Ecto neural progenitor cell (in vitro differentiated cells): ENCODE measurements at places on chromosomes 2 and 18.

DNA sequence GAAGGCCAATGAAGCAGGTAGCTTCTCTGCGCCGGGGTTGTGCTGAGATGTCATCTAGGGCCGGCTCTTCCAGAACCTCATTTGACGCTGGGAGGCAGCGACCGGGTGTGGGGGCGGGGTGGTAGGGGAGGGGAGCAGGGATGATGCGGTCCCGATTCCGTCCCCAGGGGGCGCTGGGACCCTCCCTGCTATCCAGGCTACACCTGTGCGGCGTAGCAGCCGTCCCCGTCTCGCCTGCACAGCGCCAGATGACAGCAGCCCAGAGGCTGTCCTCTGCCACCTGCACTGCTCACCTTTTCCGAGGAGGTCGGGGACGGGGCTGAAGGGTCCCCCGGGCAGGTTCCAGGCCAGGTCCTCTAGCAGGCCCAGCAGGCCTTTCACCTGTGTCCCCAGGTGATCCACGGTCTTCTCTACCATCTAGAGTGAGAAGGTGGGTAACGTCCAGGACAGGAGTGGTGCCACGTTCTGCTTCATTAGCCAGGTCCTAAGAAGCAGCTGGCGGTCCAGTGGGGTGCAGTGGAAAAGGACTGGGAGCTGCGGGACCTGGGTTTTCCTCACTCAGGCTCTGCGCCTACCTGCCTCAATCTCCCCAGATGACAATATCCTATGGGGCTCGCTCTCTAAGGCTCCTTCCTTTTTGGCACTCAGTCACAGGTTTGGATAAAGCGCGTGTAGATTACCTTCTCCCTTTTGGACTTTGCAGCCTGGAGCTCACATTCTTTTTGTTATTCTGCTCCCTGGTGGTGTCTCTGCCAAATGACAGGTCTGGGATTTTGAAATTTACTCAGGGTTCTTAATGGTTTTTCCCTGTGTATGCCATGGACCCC is 56.0 kb upstream of the RAB6C start:
- DNase-seq = peak; percentile 76

- no peak for DNase-seq
These were observed 45.6 kb upstream of the ITGAV start for GRCh38 chr2:186544255-186544675.

DNA sequence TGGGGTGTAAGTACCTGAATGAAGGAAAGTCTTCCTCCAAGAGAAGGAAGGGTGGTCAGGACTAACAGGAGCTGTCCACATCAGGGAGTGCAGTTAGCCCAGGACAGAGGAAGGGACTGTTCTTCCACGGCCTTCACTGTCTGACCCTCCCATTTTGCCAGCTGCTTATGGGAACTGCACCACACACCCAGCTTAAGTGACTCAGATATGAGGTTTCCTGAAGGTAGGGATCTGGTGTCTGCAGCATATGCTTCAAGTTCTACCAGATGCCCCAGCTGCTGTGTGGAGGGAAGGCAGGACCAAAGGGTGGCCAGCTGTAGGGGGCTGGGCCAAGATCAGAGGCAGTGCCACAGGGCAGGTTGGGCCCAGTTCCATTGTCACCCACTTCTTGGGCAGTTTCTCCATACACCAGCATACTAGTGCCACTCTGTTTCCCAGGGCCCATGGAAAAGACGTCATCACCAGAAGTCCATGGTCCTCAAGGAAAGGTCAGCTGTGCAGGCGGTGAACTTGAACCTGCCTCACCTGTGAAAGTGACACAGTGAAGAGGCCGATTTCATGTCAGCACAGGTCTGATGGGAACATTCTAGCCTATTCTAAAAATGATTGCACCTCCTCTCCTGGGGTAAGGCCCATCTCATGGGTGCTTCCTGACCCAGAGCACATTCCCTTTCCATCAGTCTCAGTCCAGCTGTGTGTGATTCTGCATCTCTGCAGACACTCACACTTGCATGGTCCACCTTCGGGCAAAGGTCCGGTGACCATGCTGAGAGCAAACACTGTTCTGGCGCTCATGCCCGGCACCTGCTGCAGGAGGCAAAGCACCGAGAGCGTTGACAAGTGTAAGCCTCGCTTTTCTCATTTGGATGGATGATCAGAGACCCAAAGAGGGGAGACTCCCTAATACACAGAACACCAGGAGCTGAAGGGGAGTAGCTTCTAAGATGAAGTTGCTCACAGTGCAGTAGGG is 68.0 kb downstream of the ACAA2 start:
- DNase-seq = no peak

DNA sequence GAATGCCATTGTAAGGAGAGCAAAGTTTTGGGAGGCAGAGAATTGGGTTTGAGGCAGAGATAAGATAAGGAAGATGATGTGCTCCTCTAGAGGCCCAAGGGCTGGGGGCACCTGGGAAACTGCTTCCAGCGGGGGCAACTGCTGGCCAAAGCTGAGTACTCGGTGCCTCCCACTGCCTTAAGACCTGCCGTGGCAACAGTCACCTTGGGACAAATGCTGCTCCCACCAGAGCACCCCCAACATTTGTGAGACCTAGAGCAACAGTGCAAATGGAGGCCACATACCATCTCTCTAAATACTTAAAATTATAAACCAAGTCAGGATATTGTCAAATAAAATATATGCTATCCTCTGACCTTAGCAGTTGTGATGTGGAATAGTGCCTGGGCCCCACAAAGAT is 127.1 kb downstream of the CAPN13 start:
- no peak for DNase-seq

DNA sequence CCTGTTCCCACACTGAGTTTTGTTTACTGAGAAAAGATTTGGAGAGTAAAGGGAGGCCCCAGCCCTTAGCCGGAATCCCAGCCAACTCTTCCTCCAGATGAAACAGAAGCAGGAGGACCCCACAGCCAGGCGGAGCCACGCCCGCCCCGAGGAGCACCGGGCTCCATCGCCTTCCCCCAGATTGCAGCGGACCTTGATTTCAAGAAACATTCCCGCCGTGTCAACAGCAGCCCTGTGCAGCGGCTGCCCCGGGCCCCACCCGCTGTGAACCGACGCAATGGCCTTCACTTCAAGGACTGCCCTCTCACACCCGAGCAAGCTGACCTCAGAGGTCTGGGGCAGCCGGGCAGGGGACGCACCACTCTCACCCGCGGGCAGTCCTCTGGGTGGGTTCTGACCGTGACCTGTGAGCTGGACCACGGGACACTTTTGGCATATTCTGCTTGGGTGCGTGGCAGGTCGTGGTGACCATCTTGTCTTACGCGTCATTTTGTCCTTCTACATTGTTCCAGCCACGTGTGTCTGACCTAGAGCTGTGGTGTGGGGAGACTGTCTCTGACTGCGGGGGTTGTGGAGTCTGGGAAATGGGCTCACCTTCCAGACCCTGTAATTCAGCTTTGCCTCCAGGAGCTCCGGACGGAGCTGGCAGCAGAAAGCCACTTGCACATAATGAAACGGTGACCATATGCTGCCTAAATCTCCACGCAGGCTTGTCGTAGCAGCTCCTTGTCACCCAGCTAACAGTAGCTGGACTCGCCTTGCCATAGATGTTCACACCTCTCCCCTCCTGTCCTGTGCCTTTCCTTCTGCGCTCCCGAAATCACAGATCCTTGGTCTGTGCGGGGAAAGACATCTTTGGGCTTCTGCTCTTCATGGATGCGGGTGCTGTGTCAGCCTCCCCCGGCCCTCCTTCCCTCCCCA is 32.0 kb upstream of the INHBB start:
- no peak for DNase-seq

DNA sequence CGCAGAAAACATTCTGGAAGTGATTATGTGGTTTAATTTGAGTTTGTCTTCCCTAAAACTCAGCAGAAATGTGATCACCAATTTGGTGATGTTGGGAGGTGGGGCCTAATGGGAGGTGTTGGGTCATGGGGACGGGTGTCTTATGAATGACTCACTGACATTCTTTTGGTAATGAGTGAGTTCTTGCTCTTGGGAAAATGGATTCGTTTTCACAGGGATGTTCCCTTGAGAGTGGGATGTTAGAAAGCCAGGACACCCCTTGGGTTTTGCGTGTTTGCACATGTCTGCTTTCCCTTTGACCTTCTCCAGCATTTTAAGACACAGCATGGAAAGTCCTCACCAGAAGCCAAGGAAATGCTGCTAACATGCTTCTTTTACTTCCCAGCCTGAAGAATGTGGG is 321.5 kb upstream of the NT5C1B start:
- DNase-seq = no peak

DNA sequence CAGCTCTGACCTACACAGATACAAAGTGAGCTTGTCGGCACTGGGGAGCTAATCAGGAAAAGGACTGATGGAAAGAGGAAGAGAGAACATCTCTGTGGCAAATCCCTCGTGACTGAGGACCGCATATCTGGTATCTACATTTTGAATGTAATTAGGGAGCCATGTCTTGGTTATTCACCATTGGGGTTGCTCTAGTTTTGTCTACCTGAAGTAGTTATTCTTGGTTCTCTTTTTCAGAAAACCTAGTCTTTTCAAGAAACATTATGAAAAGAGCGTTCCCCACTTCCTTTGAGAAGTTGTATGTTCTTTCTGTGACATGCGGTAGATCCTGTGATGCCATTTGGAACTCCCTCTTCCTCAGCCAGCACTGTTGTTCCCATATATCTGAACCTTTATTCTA is 104.4 kb downstream of the DOCK10 start:
- DNase-seq = no peak

DNA sequence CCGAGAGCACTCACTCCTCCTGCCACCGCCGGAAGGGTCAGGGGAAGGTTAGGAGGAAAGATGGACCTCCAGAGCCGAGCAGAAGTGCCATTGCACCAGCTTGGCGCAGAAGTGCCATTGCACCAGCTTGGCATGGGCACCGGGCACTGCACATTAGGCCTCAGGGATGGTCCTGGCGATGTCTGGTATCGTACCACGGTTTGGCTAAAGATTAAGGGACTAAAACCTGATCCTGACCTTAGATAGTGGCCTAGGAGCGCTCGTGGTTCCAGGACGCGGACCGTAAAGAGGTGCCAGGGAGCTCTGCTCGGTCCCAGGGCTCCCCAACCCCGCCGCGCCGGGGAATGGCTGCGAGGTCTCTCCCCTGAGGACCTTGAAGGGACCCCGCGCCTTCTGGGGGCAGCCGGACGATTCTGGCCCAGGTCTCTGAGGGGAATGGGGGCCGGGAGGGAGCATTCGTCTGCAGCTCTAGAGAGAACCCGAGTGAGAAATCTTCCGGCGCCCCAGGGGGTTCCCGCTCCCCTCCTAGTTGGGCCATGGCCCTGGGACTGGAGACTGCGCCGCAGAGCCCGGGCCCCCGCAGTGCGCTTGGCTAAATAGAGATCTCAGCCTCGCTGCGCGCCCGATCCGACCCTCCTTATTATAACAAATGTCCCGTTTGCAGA is 1.8 kb downstream of the PAX8 start:
- DNase-seq = peak; percentile 65

DNA sequence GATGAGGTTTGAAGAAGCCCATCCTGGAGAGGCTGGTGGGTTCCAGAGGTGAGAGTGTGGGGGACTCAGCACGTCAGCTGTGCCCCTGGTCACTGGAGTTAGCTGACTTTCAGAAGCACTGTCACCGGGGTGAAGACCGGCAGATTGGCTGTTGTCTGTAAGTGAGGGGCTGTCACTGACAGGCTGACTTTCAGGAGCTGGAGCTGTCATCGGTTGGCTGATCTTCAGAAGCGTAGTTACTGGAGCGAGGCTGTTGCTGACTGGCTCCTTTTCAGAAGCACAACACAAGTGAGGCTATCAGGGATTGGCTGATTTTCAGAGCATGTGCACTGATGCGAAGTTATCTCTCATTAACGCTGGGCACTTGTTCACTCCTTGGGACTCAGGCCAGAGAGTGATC is 738.4 kb upstream of the ID2 start:
- DNase-seq = no peak

DNA sequence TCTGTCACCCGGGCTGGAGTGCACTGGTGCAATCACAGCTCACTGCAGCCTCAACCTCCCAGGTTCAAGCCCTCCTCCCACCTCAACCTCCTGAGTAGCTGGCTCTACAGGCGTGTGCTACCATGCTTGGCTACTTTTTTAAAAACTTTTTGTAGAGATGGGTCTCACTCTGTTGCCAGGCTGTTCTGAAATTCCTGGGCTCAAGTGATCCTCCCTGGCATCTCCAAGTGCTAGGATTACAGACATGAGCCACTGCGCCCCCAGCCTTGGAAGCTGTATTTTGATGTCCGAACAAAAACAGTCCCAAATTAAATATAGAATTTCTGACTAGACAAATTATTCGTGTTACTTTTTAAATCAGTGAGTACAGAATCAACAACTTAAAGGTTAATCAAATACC is 97.4 kb downstream of the ZNF516 start:
- DNase-seq = no peak

DNA sequence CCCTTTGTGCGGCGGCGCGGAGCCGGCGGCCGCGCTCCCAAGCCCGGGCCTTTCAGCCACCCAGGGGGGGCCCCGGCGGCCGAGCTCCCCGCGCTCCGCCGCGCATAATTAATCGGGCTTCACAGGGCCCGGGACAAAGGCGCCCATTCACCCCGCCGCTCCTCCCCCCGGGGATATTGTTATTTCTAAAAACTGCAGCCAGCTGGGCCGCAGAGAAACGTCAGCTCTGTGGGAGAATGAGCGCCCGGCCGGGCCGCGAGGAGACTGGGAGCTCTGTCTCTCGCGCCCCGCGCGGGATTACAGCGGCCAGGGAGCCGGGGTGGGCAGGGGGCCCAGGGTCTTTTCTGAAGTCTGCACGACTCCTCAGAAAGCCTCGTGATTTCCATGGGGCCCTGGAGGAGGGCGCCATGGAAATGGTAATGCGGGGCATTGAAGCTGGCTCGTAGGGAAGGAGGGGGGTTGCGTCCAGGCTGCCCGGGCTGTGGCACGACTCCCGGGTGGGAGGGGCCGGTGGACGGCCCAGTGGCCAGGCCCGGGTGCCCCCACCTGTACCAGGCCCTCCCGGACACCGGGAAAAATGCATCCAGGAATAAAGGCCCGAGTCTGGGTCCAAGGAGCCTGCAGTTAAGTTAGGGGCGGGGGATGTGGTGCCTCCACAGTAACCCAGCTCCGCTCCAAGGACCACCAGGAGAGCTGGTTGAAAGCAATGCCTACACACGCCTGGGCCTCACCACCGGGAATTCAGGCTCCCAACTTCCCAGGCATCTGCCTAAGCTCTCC is 125.3 kb downstream of the ZFP36L2 start:
- DNase-seq = peak; percentile 90

DNA sequence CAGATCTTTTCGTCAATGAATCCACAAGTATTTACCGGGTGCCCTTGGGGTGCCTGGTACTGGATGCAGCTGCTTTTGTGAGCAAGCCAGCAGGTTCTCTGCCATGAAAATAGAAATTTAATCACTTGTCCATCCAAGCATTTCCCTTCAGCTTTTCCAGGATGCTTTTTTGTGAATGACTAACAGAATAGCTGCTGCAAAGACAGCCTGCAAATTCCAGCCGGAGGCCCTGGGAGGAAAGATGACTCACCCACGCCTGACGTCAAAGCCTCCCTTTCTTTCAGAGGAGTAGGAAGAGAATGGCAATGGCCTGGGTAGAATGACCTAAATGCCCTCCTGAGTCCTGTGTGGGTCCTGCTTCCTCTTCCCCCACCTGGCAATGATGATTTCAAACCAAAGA is 111.9 kb downstream of the AP1S3 start:
- peak; percentile 70 for DNase-seq

- DNase-seq = no peak
These were observed 273.0 kb upstream of the GYPC start for GRCh38 chr2:126382998-126383397.

GRCh38 chr2:159118859-159119500 is 150.5 kb downstream of the TANC1 start:
- DNase-seq = no peak
